ENCODE measurements at places on chromosomes 5 and 9.

- H3K27ac ChIP-seq = no peak overlapping the region
- no peaks in the 10 kb centered on the region for H3K36me3 ChIP-seq
- H3K4me3 ChIP-seq = no peak overlapping the region
- H3K27me3 ChIP-seq = no peaks in the 10 kb centered on the region
Measured at GRCh38 chr5:15717001-15717400, 217.0 kb downstream of the FBXL7 start.

- peaks cover 10% of the 10 kb centered on the region for H3K4me1 ChIP-seq
- no peak overlapping the region for H3K27ac ChIP-seq
- no peaks in the 10 kb centered on the region for H3K27me3 ChIP-seq
- no peak for DNase-seq
- no peak overlapping the region for H3K4me3 ChIP-seq
Measured at GRCh38 chr9:97297889-97298288, 9.6 kb upstream of the CCDC180 start.

DNA sequence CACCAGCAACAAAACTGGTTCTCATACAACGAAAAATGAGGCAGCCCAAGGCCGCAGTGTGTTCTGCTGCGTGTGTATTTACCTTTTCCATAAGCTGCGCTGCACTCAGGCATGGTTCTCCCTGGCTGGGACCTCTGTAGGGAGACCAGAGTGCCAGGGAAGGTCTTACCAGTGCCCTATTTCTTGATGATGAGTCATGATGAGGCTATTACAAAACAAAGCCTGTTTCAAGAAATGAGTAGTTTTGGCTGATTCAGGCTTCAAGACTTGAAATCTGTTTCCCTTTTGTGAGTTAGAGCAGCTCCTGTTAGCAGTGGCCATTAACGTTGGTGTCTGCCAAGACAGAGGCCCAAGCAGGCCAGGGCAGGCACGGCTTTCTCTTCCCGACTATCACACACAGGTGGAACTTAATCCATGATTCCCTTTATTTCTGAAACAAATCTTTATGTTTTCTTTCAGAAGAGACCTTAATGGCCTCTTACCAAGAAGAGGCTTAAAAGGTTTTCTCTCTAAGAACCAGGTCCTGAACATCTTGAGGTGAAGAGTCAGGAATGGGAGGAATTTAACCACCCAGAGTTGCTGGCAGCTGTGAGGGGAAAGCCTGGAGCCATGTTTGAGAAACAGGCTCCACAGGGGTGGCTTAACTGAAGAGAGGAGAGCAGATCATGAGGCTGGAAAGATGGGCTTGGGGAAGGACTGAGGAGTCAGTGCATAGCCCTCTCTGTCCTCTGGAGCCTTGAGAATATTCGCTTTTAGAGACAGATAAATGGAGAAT, 41.4 kb upstream of the TIFAB start:
- H3K27me3 ChIP-seq = peaks cover 53% of the 10 kb centered on the region
- H3K36me3 ChIP-seq = no peaks in the 10 kb centered on the region
- DNase-seq = no peak
- H3K4me1 ChIP-seq = peaks cover 18% of the 10 kb centered on the region

DNA sequence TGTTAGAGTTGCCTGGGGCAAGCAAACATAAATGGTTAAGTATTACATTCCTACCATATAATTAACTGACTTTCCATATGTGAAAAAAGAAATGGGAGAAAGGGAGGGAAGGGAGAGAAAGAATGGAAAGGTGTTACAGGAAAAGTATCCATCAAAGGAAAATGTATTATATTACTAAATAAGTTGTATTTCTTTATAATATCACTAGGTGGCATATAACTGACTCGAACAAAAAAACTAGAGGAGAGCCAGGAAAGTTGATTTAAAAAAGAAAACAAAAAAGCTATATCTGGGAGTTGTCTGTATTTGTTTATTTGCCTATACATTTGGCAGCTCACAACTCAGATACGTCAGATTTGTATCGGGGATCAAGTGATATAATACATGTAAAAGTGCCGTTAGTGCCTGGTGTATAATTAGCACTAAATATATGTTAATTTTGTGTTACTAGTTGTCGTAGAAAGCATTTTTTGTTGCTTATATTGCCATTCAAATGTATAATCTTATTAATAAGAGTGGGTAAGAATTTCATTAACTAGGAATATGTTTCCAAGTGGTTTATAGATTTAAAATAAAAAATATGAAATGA, 59.6 kb upstream of the ADAMTS19 start:
- no peaks in the 10 kb centered on the region for H3K36me3 ChIP-seq
- H3K4me1 ChIP-seq = no peaks in the 10 kb centered on the region
- no peak overlapping the region for H3K27ac ChIP-seq
- no peak for DNase-seq

- H3K36me3 ChIP-seq = no peaks in the 10 kb centered on the region
- DNase-seq = no peak
- H3K4me1 ChIP-seq = no peaks in the 10 kb centered on the region
- H3K27ac ChIP-seq = no peak overlapping the region
- H3K27me3 ChIP-seq = no peaks in the 10 kb centered on the region
- no peak overlapping the region for H3K4me3 ChIP-seq
Measured at GRCh38 chr9:86649913-86650312, 295.7 kb upstream of the TUT7 start.

All from heart left ventricle (tissue), 16 donors.